Thoracic aorta (tissue), 2 donors: ENCODE measurements at places on chromosomes 11 and 22.

DNA sequence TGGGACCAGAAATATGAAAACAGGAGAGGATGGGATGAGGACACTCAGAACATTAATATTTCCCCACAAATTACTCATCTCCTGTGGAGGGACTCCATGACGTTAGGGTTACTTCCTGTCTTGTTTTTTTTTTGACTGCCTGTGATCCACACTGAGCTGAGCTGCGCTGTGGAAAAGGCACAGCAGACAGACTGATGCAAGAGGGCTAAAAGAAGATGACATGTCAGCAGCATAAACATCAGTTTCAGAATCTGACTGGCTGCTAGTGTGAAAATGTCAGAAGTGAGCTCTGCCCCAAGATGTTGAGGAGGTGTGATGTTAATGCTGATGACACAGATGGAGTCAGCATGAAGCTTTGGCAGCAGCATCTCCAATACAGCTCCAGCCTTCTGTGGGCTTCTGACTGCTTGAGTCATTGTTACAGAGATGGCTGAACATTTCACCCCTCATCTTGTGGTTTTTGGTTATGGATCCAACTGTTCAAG lies 286.8 kb downstream of the BLID start:
- peak; percentile 7 for DNase-seq

GRCh38 chr11:687751-688150 lies 7.3 kb downstream of the DEAF1 start:
- DNase-seq, result no peak

GRCh38 chr11:2402890-2403645 lies 2.5 kb downstream of the TSSC4 start:
- no peak for DNase-seq

DNA sequence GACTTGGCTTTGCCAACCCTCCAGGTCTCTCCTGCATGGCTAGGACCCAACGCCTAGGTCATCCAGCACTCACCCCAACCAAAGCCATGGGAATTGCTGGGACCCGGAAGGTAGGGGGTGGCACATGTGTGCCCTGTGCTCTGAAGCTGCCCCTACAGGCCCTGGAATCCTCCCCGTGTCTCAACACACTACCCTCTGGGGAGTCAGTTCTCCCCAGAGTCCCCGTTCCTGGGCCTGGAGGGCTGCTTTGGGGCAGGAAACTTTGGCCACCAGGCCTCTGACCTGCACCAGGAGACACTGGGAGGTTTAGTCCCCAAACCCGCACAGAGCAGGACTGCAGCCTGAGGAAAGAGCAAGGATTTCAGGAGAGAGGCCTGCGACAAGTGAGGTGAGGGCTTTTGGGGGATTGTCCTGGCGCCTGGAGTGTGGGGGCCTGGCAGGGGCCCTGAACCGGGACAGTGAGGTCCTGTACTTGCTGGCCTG lies 495 bp upstream of the IFITM1 start:
- DNase-seq, result no peak

GRCh38 chr11:120712881-120713280 lies 201.3 kb downstream of the GRIK4 start:
- no peak for DNase-seq

- no peak for DNase-seq
These were observed 66.9 kb downstream of the KCNQ1 start for GRCh38 chr11:2511421-2512369.

- DNase-seq, result no peak
These were observed 419 bp downstream of the ANKRD54 start for GRCh38 chr22:37843741-37844089.

DNA sequence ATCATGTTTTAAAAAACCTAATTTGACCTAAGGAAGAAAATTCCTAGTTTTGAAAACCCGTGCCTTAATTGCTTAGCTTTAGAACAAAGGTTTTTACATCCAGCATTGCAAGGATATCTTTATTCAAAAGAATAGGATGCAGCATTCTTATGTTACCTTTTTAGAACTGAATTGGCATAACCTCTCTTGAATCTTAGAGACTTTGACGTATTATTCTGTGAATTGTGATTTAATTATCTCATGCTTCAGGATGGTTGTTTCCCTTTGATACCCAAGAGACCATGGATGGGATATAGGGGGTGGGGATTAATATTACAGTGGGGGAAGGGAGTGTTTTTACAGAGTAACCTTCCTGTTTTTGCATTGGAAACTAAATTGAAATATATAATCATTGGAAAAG lies 49.4 kb downstream of the ARHGEF12 start:
- no peak for DNase-seq

GRCh38 chr22:33073989-33074418 lies 15.8 kb upstream of the SYN3 start:
- DNase-seq, result no peak

DNA sequence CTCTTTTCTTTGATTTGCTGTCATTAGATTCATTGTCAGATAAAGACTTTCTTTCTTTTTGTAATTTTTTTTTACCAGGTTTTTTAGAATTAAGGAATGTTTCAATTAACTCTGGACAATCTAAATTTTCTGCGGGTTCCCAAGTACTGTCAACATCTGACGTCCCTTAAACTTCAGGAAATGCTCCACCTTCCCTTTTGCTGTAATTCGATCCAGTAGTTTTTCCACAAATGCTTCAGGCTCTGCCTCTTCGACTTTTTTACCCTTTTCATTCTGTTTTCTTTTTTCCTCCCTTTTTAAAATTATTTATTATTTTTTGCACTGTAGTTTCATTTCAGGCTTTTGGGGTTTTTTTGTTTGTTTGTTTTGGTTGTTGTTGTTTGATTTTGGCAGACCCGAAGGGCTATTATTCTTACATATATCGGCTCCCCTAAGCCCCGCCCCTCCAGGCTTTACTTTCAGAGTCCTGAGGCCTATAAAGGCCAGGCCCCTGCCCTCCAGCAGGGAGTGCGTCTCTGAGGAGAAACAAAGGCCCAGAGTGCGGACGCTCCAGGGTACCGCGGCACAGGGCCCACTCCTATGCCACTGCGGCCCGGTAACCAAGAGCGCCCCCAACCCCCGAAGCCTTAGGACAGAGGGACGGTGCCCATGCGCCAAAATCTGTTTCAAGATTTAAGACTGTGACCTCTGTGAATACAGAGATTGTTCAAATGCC lies 116.4 kb downstream of the TYR start:
- no peak for DNase-seq

- no peak for DNase-seq
These were observed 70.4 kb downstream of the GLYATL1 start for GRCh38 chr11:59009661-59010060.

- no peak for DNase-seq
These were observed 33.2 kb upstream of the FBLN1 start for GRCh38 chr22:45469281-45470073.

DNA sequence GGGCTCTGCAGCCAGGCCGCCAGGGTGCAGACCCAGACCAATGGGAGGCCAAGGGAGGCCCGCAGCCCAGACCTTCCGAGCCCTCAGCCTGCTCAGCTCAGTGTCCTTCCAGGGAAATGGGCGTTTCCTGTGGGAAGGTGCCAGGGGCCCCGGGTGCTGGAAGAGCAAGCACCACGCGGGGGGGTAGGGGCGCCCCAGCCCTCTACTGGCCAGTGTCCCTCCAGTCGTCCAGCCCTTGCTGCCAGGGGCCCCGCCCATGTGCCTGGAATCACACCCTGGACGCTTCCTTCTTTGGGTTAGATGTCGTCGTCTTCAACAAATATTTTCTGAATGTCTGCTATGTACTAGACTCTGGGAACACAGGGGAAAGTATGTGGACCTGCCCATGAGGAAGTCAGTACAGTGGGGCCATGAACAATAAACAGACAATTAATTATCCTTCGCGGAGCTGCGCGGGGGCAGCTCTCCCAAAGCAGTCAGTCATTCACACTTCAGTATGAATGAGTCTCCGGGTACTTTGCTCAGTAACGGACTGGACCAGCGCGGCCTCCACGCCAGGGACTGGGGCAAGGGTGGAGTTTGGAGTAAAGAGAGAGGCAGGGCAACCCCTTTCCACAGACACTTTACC lies 60.2 kb downstream of the CDKN1C start:
- DNase-seq, result peak; percentile 25

DNA sequence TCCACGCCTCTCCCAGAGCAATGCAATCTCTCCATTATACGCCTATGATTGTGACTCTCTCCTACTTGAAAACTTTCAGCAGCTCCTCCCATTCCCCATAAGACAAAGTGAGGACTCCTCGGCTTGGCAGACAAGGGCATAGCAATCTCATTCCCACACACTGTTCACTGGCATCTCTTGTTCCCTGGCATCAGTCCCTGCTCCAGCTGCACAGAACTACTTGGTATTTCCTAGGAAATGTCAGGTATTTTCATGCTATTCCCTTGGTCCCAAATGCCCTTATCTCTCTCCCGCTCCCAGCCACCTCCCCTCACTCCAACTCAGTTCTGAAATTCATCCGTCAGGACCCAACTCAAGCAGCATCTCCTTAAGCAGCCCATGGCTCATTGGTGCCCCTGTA lies 28.4 kb downstream of the TMPRSS5 start:
- DNase-seq, result no peak

- DNase-seq, result no peak
These were observed 23.5 kb downstream of the CERK start for GRCh38 chr22:46714550-46714949.

- DNase-seq, result no peak
These were observed 36.0 kb upstream of the MYH9 start for GRCh38 chr22:36423461-36424404.

DNA sequence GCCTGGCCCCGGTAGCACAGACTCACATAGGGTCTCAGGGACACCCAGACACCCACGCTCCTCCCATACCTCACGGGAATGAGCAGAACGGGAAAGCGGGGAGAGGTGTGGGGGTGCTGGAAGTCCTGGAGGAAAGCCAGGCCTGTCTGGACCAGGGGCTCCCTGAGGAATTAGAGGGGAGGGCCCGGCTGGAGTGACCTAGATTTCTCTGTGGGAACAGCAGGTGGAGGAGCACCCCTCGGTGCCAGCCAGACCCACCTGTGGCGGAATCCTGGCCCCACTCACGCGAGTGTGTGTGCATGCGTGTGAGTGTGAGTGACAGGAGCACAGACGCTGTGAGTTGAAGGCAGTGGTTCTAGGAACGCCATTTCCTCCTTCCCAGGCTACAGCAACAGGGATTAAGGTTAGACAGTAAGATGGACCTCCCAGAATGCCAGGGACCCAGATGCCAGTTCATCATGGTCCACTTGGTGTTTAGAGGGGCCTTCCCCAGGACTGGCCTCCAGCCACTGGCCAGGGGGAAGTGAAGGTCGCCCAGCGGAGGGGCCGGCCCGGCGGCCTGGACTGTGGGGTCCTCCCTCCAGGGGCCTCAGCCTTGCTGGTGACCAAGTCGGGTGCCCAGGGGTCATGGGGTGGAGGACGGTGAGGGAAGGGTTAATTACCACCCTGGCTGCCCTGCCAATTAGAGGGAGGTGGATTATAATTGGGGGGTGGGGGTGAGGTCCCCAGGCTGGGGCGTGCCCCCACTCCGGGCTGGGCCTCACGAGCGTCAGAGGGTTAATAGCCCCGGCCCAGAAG lies 1.0 kb downstream of the PKP3 start:
- no peak for DNase-seq

DNA sequence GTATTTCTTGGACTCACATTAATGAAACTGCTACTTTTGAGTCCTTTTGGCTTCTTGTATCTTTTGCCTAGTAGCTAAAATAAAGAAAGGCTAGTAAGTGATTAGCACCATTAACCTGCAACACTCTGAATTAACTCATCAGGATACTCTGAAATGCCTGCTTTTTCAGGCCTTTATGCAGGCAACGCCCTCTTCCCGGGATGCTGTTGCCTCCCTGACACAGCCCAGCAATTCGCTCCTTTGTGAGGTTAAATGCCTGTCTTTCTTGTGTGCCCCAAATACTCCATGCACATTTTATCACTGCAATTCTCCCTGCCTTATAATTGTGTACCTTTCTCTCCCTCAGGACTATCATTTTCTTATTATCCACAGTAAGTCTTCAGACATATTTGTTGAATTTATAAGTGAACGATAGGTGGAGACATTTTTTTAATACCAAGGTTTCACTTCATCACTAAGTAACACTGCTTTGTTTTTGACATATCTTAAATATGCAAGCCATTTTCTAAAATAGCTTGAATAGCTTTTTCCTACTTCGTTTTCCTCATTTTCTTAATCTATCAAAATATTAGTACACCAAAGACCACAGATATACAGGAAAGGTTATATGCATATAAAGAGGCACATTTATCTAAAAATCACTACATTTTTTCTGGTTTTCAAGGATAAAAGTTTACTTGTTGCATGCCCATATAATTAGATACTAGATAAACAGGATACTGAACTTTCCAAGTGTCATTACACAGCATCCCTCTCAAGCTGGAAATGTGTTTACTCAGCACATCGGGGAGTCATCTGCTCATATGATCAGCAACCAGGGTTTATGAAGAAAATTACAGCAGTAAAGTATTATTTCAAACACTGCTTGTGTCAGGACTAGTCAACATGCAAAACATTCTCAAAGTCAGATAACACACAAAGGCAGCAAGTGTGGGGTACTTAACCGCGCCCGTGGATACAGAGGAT lies 48.5 kb upstream of the DDI1 start:
- DNase-seq, result no peak

- DNase-seq, result no peak
These were observed 1.1 kb downstream of the GLYAT start for GRCh38 chr11:58730507-58731089.

DNA sequence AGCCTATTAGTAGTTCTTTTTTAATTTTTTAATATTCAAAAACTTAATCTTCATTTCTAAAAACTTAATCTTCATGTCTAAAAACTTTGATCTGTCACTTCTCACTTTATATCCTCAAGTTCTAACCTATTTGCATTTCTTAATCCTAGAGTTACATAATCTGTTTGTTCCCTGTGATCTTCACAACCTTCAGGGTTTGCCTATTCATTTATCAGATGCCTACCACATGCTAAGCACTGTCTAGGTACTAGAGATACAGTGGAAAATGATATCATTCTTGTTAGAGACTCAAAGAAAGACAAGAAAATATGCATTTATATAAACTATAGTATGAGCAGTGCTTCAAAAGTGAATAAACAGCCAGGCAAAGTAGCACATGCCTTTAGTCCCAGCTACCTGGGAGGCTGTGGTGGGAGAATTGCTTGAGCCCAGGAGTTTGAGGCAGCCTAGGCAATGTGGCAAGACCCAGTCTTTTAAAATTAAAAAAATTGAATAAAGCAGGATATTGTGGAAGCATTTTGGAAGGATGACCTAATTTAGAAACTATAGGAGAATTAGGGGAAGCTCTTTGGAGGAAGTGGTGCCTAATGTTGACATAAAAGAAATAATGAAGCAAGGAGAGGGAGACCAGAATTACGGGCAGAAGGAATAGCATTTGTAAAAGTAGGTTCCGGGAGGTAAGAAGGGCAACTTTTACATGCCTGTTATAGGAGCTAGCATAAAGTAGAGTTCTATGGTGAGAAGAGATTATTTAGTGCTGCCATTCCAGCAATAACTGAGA lies 54.4 kb upstream of the GRK2 start:
- DNase-seq, result no peak

DNA sequence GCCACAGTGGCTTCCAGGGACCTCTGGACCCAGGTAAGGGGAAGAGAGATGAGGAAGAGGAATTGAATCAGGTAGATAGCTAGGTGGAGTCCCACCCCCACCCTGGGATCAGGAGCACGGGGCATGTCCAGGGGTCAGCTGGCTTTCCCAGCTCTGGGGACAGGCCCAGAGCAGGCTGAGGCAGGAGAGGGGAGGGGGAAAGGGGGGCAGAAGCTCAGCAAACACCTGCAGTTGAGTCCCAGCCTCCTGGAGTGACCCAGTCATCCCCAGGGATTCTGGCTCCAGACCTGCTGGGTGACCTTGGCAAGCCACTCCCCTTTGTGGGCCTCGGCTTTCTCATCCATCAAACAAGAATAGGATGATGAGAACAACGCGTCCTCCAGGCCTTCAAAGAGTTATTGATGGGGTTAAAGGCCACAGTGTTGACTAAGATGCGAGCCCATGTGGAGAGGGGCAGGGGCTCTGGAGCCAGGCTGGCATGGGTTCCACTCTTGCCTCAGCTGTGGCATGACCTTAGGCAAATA lies 16.0 kb downstream of the STARD10 start:
- no peak for DNase-seq

- DNase-seq, result no peak
These were observed 19.8 kb upstream of the PPP2R1B start for GRCh38 chr11:111785886-111786412.
